Mammary epithelial cell (primary cell): ENCODE measurements at places on chromosomes 1 and 21.

GRCh38 chr1:227788271-227789083, 27.0 kb upstream of the PRSS38 start:
- peak; percentile 68 for DNase-seq

GRCh38 chr21:35026617-35027562, 22.2 kb downstream of the RUNX1 start:
- no peak for DNase-seq

GRCh38 chr1:225871359-225872074, 10.7 kb downstream of the TMEM63A start:
- no peak for DNase-seq

- no peak for DNase-seq
Observed at GRCh38 chr21:26505211-26505610, 67.9 kb downstream of the CYYR1 start.

- peak; percentile 8 for DNase-seq
Observed at GRCh38 chr1:215181518-215181917, 99.0 kb downstream of the KCNK2 start.

DNA sequence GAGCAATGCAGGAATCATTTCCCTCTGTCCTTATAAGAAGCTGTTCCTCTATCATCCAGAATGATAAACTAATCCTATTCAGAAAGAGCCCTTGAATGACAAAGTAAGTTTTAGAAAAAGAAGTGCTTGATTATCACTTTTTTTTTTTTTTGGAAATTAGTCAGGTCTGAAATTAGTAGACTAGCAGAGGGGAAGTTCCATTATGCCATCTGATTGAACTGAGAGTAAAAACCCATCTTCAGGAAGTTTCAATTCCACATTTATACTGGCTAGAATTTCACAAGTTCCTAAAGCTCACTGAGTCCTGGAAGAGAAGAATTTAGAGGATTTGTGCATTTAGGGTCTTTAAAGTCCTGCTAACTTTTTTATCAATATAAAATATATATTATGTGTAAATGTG, 128.8 kb upstream of the COA6 start:
- no peak for DNase-seq

DNA sequence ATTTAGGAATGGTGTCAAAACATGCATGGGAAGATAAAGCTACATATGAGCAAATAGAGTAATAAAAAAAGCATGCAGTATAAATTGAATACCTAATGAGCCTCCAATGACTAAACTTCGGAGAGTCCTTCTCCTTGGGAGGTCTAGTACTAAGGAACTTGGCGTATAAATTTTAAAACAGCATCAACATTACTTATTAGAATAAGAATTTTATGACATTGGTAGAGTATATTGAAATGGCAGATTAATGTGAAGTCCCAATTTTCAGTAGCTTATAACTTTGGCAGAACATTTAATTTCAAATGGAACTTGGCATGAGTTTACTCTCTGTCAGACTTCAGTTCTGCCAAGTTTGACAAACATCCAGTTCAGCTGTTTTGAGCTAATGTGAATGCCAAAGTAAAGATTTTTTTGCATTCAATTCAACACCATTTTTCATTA, 104.7 kb upstream of the RGS18 start:
- DNase-seq, result no peak

GRCh38 chr21:22115746-22116145, 1117.5 kb downstream of the NCAM2 start:
- no peak for DNase-seq

- DNase-seq, result no peak
Observed at GRCh38 chr1:80427881-80428280, 1372.9 kb upstream of the ADGRL2 start.

DNA sequence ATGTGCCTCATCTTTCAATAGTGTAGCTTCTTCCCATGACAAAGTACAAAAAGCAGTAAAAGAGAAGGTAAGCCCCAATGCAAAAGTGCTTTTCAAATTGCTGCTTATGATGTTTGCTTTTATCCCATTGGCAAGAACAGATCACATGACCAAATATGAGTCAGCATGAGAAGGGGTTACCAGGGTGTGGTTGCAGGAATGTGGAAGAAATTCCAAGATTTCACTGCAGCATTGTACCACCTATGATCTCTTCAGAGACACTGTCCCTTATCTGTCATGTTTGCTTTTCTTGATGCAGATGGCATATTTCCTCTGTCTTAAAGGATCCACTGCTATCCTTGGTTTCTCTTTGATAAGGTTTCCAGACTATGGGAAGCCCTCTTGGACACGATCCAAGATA, 1006.9 kb upstream of the PRMT6 start:
- DNase-seq, result no peak

DNA sequence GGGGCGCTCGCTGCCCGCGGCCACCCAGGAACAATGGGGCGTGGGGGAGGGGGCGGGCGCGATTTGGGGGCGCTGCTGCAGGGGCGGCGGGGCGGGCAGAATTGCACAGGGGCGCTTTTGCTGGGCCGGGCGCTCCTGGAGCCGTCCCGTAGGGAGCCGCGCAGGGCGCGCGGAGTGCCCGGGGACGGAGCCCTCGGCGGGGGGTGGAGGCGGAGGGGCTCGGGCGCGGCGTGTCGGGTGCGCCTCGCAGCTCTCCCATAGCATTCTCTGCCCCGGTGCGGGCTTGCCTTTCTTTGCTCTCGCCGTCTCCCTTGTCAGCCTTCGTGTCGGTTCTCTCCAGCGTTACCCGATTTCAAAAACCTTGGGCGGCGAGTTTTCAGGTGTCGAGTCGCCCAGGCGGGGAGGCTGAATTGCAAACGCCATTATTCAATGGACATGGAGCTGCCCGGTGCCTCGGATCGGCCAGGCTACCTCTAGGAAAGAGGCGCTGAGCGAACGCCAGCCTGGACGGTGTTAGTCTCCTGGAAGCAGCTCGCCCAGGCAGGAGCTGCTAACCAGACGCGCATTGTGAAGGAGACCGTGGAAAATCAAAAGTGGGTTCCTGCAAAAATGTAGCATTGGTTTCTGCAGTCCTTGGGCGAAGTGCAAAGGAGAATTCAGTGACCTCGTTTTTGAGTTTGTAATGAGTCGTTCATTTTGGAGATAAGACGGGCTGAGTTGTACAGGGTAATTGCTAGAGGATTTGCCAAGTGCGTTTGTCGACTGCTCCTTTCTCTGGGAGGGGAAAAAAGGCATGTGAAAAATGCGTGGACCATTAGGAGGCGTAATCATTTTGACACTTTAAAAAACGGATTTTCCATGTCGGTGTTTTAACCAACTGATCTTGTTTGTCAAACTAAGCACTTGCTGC, 626 bp downstream of the CXADR start:
- peak; percentile 52 for DNase-seq

DNA sequence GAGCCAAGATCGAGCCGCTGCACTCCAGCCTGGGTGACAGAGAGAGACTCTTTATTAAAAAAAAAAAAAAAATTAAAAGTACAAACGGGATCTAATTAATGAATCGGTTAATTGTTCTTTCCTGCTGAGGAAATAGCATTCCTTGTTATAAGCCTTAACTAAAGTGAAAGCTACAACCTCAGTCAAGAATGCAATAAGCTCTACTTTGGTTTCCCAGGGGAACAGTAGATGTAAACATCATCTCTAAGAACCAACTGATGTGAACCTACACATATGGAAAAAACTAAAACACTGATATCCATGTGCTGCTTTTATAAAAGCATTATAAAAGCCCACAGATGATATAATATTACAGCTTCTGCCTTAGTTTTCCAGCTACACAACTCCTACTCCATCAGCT, 41.9 kb downstream of the LPGAT1 start:
- no peak for DNase-seq

- DNase-seq, result peak; percentile 90
Observed at GRCh38 chr1:113917400-113918082, 11.6 kb upstream of the HIPK1 start.

GRCh38 chr1:52672946-52673345, 25.2 kb downstream of the COA7 start:
- peak; percentile 53 for DNase-seq

GRCh38 chr1:175186433-175187160, 6.0 kb downstream of the KIAA0040 start:
- DNase-seq, result no peak

GRCh38 chr21:41290106-41290799, 26.3 kb upstream of the FAM3B start:
- no peak for DNase-seq

DNA sequence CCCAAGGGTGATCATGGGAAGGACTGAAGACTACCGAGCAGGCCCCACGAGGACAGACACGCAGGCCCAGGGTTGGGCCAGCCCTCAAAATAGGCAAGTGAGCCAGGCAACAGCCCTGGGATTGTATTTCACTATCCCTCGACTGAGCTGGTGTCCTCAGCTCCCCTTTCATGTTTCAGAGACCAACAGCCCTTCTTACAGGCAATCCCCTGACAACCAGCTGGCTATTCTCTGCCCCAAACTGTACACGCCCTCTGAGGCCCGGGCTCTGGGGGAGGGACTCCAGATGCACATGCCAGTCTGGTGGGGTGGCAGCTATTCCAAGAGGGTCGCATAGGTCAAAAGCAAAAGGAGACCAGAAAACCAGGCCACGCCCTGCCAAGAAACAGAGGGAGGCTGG, 243.0 kb downstream of the TOMM20 start:
- no peak for DNase-seq

DNA sequence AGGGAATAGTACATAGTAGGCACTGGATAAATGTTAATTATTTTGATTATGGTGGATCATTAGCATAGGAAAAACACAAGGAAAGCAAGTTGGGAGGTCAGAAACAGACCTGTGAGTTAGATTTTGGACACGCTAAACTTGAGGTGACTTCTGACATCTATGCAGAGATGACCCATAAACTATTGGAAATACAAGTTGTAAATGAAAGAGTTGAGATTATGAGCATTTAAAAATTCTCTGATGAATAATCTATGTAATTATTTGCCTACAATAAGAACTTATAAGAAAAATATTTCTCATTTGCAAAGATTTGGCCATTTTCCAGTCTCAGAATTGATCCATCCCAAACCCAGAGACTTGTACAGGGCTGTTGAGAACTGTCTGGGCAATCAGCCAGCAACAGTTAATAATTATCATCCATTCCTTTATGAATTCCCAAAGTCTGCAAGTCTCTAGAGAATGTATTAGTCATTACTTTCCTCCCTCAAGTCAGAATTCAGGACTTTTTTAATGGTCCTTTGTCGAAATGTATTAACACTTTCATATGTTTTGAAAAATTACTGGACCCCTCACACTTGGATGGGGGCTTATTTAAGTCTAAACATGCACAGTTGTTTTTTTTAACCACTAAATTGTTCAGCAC, 19.4 kb upstream of the SLAMF6 start:
- no peak for DNase-seq

- no peak for DNase-seq
Observed at GRCh38 chr1:30714025-30714424, 9.4 kb downstream of the MATN1 start.

GRCh38 chr1:160206036-160206389, 829 bp downstream of the PEA15 start:
- DNase-seq, result peak; percentile 68

- DNase-seq, result no peak
Observed at GRCh38 chr1:201507360-201507675, 395 bp upstream of the CSRP1 start.

- DNase-seq, result no peak
Observed at GRCh38 chr1:227521782-227522181, 41.6 kb upstream of the ZNF678 start.

- no peak for DNase-seq
Observed at GRCh38 chr1:77579547-77579946, 102.9 kb downstream of the ZZZ3 start.

DNA sequence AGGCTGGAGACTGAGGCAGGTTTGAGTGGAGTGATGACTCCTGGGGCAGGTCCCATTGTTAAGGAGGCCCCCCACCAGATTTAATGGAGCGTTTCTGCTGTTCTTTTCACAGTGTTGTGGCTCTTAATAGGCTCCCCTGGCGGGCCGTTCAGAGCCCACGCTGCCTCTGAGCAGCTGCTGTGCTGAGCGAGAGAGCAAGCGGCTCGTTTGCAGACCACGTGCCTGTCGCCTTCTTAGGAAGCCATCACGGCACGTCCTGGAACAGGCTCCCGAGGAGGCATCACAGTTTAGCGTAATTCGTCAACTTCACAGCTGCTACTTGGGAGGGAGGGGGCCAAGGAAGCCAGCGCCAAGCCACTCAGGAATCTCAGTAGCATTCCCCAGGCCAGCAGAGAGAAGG, 70.5 kb upstream of the CTTNBP2NL start:
- no peak for DNase-seq
